Activated effector memory CD4-positive, alpha-beta T cell treated with anti-CD3 and anti-CD28 coated beads, Interleukin-2, amount 50 U/mL, for 16 hours (primary cell): ENCODE measurements at places on chromosomes 3 and 15.
A peak's percentile ranks its signal among the peaks of the same experiment; 100 is the strongest.

- no peak for DNase-seq
These were observed 477.7 kb upstream of the ZNF385D start for GRCh38 chr3:22228705-22229104.

DNA sequence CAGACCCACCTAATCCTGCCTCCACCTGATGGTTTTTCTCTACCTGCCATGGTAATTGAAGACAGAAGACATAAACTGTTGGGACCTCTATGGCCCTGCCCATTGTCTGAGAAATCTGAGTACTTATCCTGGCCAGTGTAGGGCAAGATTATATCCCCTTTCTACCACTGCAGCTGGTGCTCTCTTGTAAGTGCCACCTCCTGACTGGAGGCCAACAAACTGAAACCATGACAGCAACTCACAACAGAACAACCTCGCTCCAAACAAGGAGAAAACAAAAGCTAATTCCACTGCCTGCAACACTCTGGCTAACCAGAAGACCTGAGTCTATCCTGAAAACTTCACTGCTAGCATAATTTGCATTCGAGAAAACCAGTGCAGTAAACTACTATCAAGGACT is 82.9 kb downstream of the CLDN1 start:
- no peak for DNase-seq

- DNase-seq = no peak
These were observed 16.0 kb downstream of the FOXL2NB start for GRCh38 chr3:138962854-138963560.

DNA sequence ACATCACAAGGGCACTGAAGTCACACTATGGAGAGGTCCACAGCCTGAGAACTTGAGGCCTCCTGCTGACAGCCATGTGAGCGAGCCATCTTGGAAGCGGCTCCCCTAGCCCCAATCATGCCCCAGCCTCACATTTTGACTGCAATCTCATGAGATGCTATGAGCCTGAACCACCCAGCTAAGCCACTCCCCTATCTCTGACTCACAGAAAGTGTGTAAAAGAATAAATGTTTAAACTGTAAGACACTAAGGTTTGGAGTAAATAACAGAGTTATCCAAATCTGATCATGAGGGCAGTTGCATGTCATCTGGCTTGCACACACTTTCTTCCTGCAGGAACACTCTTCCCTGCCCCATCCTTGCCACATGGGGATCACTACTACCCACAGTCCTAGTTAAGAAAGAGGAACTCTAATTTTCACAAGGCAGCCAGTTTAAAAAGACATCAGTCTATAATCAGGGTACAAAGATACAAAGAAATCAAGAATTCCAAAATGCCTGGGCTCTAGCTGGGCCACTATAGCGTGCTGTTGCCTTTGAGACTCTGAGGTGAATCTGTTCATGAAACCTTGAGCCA is 494.2 kb downstream of the FOXP1 start:
- DNase-seq = no peak

DNA sequence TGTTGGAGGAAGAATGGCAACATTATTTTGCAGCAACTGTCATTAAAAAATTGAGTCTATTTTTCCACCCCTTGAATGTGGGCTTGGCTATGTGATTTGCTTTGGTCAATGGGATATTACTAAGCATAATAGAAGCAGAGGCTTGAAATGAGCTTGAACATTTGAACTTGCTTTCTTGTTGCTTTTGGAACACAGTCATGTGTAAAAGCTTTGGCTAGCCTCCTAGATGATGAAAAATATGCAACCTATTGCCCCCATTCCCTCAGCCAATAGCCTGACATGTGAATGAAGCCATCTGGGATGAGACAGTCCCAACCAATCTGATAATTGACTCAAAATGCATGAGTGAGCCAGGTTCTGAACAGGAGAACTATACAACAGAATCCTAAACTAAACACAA is 78.4 kb downstream of the PLSCR2 start:
- no peak for DNase-seq

- no peak for DNase-seq
These were observed 199.6 kb upstream of the CHRM5 start for GRCh38 chr15:33768670-33769190.

DNA sequence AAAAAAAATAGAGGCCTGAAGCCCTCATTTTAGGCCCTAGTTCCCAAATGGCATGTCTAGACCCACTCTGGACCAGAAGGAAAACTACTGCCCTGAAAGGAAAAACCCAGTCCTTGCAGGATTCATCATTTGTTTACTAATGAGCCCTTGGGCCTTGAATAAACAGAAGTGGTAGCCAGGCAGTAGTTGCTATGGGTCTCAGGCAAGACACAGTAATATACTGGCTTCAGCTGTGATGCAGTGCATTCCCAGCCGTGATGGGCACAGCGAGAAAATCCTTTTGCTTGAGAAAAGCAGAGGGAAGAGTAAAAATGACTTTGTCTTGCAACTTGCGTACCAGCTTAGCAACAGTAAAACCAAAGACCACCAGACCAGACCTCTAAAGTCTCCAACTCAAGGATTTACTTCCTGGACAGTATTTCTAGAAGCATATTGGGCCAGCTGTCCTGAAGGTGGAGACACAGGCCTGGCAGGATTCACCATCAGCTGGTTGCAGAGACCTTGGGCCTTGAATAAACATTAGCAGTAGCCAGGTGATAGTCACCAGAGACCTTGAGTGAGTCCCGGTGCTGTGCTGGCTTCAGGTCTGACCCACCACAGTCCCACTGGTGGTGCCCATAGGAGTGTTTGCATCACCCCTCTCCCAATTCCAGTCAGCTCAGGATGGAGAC is 208.3 kb upstream of the SLITRK3 start:
- DNase-seq = no peak

DNA sequence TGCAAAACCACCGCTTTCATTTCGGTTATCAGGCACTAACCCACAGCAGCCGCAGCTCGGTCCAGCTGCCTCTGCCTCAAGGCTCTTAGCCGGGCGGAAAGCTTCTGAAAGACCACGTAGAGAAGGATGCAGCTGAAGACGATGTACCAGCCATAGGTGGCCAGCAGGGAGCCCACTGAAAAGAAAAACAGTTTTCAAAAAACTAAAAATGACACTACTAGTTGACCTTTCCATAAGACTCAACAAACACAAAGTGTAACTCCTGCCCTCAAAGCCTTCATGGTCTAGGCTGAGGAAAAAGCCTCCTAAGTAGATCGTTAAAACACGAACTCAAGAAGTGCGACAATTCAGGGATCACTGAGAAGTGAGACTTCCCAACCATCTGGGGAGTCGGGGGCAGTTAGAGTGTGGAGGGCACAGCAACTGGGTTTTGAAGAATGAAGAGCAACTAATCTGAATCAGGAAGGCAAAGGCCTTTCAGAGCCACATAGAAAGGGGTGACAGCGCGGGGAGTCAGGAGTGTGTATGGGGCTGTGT is 716 bp downstream of the SELENOS start:
- DNase-seq = no peak

DNA sequence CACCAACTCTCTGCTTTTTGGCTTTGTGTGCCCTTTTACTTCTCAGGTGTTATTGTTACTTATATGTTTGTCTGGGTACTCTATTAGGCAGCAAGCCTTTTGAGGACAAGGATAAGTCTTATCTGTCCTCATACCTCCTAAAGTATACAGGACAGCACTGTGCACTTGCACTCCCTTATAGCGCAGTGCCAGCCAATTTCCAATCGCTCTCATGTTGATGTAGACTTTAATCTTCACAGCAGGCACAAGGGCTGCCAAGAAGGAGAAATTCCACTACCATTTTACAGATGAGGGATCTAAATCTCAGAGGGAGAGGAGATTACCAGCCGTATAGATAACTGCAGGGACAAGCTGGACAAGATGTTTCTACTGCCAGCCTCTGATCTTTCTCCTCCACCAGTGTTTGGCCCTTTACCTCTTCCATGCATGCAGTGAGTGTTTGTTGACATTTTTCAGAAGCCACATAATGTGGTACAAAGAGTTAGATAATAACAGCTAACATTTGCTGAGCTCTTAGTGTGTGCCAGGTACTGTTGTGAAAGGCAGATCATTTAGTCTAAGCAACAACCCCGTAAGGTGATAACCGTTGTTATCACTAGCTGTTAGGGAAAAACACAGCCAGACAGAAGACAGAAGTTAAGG is 30.1 kb downstream of the SST start:
- DNase-seq = no peak

DNA sequence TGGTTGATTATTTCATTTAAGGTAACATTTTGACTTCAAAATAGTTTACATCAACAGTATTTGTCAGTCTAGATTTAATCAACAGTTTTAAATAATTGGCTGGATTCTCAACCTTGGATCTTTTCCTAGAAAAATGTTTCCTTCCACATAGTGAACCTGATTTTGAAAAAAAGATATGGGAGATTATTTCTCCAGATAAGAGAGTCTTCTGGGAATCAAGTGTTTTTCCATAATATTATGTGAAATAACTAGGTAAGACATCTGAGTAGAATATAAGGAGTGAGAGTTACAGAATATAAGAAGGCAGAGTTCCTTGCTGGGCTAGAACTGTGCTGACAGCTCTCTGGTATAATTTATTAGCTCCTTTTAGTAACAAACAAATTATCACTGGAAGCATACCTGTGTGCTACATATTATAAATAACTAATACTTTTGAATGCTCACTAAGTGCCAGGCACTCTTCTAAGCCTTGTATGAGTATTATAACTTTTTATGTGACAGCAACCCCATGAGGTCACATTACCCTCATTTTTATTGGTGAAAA is 18.8 kb upstream of the TNFSF10 start:
- DNase-seq = no peak

- no peak for DNase-seq
These were observed 119.1 kb upstream of the ADAMTS9 start for GRCh38 chr3:64806668-64807605.

- no peak for DNase-seq
These were observed 36.2 kb upstream of the PROK2 start for GRCh38 chr3:71821116-71821515.

GRCh38 chr3:186620213-186621092 is 7.6 kb downstream of the AHSG start:
- DNase-seq = no peak

DNA sequence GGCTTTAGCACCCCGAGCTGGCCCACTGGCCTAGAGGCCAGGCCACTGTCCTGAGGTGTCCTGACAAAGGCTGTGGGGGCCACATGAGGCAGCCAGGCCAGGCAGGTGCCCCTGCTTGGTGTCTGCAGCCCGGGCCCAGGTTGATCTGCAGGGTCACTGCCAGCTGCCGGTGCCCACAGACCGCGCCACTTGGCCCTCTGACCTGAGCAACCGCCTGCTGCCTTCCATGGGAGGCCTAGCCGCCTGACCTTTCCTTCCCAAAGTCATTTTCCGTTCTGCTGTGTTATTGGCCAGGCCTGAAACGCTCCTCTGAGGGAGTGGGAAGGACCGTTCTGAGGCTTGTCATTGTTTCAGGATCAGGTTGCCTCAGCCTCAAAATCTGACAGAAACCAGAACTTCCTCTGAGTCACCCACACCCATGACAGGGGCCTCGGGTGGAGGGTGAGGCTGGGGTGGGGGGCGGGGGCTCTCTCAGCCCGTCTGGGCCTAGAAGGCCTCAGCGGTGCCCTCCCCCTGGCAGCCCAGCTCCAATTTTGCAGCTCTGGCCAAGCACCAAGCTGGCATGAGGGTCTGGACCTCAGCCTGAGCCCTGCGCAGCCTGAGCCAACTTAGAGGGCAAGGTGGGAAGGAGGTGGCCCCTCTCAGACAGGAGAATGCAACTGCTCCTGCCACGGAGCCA is 140.7 kb upstream of the MEF2A start:
- DNase-seq = peak; percentile 74

DNA sequence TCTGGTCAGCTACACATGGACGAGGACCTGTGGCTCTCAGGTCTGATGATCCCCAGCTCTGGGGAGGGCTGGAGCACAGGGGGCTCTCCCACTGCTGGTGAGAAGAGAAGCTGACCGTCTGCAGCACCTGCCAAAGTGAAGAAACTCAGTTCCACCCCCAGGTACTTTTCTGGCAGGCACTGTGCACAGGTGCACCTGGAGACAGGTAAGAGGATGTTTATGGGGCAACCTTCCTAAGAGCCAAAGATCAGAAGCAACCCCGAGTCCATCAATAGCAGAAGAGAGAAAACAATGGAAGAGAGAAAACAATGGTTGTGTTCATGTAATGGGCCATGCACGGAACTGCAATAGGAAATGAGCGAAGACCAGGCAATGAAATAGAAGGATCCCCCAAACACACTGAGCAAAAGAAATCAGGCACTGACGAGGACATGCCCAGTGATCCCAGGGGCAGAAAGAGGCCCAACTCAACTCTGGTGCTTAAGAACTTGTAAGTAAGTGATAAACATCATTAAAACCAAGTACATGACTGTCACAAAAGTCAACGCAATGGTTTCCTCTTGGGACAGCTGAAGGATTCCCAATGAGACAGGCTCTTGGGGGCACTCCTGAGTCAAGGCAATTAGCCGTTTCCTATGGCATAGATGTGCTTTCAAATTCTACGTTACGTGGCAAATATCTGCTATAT is 95.0 kb upstream of the ALDH1A3 start:
- DNase-seq = peak; percentile 19

DNA sequence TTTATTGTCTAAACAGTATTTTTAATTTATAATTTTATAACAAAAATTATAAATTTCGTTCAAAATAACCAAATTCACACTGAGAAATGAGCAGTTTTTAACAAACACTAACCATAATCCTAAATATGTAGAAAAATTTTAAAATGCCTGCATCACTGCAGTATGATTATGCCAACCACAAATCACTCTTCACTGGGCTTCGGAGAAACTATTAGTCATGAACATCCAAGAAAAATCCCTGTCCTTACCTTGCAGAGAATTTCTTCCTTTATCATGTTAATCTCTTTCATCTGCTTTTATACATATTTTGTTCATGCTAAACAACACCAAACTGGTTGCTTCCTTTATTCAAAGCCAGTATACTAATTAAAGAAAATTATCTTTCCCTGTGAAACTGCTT is 511.0 kb upstream of the ALCAM start:
- no peak for DNase-seq

DNA sequence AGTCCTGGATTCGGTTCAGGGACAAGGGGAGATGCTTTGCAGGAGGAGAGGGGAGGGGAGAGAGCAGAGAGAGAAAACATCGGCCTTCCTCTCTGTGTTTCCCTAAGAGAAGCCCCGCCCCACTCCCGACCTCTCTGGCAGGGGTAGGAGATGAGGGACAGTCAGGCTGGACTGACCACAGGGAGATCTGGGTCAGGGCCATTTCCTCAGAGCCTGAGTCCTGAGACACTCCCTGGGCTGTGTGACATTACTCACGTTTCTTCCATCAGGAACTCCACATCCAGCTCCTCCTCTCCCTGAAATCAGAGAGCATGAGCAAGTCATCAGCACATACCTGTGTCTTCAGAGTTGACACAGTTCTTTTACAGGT is 9.1 kb downstream of the PLA2G4D start:
- peak; percentile 37 for DNase-seq

DNA sequence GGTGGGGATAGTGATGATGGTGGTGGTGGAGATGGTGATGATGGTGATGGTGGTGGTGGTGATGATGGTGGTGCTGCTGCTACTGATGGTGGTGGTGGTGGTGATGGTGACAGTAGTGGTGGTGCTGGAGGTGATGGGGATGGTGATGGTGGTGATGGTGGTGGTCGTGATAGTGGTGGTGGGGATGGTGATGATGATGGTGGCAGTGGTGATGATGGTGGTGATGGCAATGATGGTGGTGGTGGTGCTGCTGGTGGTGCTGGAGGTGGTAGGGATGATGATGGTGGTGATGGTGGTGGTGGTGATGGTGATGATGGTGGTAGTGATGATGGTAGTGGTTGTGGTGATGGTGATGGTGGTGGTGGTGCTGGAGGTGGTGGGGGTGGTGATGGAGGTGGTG is 21.3 kb downstream of the DNAJB8 start:
- no peak for DNase-seq

- DNase-seq = no peak
These were observed 40.5 kb downstream of the ARMC8 start for GRCh38 chr3:138227650-138228049.
